Epithelial cell of alveolus of lung (primary cell): ENCODE measurements at places on chromosomes 5 and 9. TPM values are rescaled to one million over a fixed set of nuclear protein-coding genes. Genes with fewer than 3 reads are reported as not detected.

COL5A1 gene
- 311 and 383 TPM in 2 replicates for total RNA-seq

EIF4EBP3 gene
- 2.1 and 3.3 TPM in 2 replicates for total RNA-seq

PELO gene
- 16.0 and 38.1 TPM in 2 replicates for total RNA-seq

DDX4 gene
- total RNA-seq: not detected in 2 replicates

BARX1 gene
- total RNA-seq: not detected in 2 replicates

PCDHA5 gene
- total RNA-seq: not detected in 2 replicates

SPEF2 gene
- total RNA-seq: 1.8 and 5.4 TPM in 2 replicates

ADAMTS19 gene
- 0.39 TPM in 1 of 2 replicates, not detected in the other for total RNA-seq

THBS4 gene
- 0.91 and 15.1 TPM in 2 replicates for total RNA-seq

RFK gene
- total RNA-seq: 17.0 and 30.0 TPM in 2 replicates

PCDHGB7 gene
- 7.2 and 23.6 TPM in 2 replicates for total RNA-seq
